ENCODE measurements at places on chromosomes 4 and X.

DNA sequence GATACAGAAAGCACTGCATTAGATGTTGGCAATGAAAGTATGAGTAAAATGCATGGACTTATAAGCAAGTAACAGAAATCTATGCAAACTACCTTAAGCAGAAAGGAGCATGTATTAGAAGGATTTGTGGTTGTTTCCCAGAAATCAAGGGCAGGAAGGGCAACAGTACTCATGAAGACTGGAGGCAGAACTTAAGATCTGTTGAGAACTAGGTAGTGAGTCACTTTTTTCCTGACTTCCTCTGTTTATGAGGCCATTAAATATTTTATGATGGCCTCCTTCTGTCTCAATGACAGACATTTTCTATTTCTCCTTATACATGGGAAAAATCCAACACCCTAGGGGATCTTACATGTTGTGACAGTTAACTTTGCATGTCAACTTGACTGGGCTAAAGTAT, 398.2 kb downstream of the MID1IP1 start:
- no peak for DNase-seq

- no peak for DNase-seq
These were observed 26.0 kb downstream of the LRIT3 start for GRCh38 chr4:109873791-109874514.

- no peak for DNase-seq
These were observed 229.6 kb upstream of the AGTR2 start for GRCh38 chrX:115940888-115941332.

DNA sequence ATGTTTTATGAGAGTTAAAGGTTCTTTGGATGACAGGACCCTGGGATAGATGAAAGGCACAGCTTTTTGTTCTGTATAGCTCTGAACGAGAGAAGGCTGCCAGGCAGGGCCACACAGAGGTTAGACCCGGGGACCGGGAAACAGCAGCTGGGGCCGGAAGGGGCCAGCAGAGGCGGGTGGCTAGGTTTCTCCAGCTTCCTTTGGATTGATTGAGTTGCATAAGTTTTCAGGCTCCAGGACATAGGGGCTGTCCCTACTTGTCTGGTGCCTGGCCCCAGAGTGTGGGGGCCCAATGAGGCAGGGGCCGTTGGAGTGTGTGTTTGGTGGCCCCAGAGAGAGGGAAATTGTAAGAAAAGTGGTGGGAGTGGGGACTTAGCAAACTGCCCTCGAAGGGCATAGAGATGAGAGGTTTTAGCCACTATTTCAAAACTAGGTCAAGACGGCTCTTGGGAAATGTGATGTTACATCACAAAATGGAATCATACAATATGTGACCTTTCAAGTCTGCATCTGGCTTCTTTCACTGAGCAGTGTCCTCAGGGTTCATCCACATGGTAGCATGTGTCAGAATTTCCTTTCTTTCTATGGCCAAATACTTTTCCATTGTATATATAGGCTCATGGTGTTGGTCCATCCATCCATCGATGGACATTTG, 3.7 kb downstream of the ZFP92 start:
- no peak for DNase-seq

GRCh38 chr4:180156684-180157083, 2086.5 kb upstream of the TENM3 start:
- no peak for DNase-seq

GRCh38 chrX:46577221-46578005, 3.8 kb downstream of the CHST7 start:
- DNase-seq: no peak

DNA sequence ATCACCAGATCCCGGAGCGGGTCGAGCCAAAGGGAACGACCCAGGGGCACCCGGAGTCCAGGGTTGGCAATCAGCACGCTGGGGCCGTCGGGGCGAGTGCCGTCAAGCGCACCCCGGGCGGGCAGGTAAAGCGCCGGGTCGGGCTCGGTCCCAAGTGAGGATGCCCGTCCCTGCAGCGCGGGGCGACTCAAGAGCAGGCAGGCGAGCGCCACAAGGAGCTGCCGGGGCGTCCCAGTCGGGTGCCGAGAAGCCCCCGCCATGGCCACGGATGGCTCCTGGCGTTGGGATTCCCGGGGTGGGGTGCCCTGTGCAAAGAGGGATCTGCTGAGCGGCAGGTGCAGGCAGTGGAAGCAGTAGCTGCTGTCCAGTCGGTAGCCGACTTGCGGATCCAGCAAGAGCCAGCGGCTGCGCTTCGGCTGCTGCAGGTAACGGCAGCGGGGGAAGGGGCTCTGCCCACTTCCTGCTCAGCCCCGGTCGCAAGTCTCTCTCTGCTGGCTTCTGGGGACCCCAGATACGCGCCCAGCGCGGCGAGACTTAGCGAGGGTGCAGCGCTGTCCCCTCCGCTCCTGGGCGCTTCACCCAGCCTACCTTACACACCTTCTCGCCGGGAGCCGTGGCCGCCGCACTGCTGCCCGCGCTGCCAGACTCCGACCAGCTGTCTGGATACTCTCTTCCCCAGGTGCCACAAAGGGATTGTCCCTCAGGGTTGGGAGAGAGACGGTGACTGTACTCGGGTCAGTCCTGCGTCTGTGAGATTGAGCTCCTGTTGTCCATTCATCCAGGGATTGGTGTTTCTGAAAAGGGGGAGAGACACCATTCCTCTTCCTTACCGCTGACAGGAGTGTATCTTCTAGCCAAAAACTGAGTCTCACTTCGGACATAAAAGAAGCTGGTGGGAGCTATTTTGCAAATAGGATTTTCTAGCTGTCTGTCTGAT, at the start of gene FREM3:
TSS of gene FREM3 (minus strand) at position 260 of the 937 bp plus-strand sequence. CDS start at position 260, 0 bp downstream.
- no peak for DNase-seq

GRCh38 chr4:47213971-47214370, 182.6 kb downstream of the GABRB1 start:
- DNase-seq: no peak

DNA sequence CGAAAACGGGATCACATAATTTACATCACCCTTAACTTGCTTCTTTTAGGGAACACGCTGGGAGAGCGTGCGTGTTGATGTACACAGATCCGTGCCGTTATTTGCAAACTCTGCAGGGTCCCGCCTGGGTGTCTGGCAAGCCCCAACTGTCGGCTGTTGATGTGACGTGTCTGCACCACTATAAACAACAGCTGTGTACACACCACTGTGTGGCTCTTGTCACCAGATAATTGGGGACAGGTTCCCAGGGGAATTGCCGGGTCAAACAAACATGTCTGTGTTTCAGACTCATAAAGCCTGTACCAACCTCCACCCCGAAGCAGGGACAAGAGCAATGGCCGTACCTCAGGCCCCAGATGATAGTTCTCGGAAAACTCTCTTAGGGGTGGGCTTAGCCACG, 105.0 kb upstream of the AFAP1 start:
- DNase-seq: no peak

DNA sequence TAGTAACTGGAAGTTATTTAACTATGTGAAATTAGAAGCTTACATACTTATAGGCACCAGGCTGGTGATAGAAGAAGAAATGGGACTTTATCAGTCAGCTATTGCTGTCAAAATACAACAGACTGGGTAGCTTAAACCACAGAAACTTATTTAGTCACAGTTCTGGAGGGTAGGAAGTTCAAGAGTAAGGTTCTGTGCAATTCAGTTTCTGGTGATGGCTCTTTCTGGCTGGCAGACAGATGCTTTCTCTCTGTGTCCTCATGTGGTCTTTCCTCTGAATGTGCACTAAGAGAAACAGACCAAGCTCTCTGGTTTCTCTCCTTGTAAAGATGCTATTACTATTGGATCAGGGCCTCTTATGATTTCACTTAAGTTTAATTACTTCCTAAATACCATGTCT, 92.1 kb upstream of the ANKRD50 start:
- DNase-seq: no peak

GRCh38 chr4:86975927-86976326, 41.1 kb downstream of the AFF1 start:
- DNase-seq: no peak

- no peak for DNase-seq
These were observed 218.6 kb downstream of the GRID2 start for GRCh38 chr4:92522356-92522755.

- DNase-seq: no peak
These were observed 130.1 kb downstream of the DCHS2 start for GRCh38 chr4:154361450-154361849.

DNA sequence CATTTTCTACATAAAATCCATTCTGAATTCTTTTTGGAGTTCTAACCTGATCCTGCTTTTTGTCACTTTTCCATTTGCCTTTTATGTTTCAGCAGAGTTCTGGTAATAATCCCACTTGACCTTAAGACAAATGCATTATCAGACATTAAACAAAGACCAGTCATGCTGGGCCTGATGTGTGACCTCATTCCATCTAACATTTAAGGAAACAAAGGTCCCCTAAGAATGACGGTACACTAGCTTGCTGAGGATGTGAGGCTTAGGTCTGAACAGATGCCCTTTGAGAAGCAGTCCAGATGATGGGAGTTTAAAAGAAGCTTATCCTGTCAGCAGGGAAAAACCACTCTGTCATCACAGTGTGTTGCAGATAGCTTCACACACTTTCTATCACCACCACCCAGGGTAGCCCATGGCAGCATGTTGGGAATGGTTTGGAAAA, 38.1 kb upstream of the PDE5A start:
- no peak for DNase-seq

GRCh38 chrX:42143866-42144592, 220.7 kb upstream of the CASK start:
- no peak for DNase-seq

- DNase-seq: no peak
These were observed 80.4 kb downstream of the ZFX start for GRCh38 chrX:24229976-24230375.

- no peak for DNase-seq
These were observed 419.7 kb downstream of the MID1IP1 start for GRCh38 chrX:39220952-39221351.

Measured in mesenteric fat pad (tissue), 1 donor.